Stomach (tissue), 19 donors: ENCODE measurements at places on chromosomes 16 and 17. TPM values are rescaled to one million over a fixed set of nuclear protein-coding genes. Genes with fewer than 3 reads are reported as not detected.

Gene FBXW10B
- total RNA-seq = 11.2 TPM

Gene BRIP1
- not detected for total RNA-seq

GRCh38 chr16:68086860-68087268 lies 1.7 kb downstream of the NFATC3 start:
- no peak for DNase-seq
- peak overlapping the region; percentile 83 for H3K4me3 ChIP-seq
- H3K27me3 ChIP-seq = no peaks in the 10 kb centered on the region
- peaks cover 56% of the 10 kb centered on the region for H3K4me1 ChIP-seq
- peak overlapping the region; percentile 96 for H3K27ac ChIP-seq
- H3K36me3 ChIP-seq = no peaks in the 10 kb centered on the region

Gene PHOSPHO1
- not detected for total RNA-seq

Gene MFSD11
- total RNA-seq = 17.0 TPM

GRCh38 chr17:80393961-80394360 lies 21.0 kb upstream of the ENDOV start:
- peaks cover 48% of the 10 kb centered on the region for H3K36me3 ChIP-seq
- H3K27ac ChIP-seq = no peak overlapping the region
- H3K27me3 ChIP-seq = no peaks in the 10 kb centered on the region
- peaks cover 3% of the 10 kb centered on the region for H3K4me1 ChIP-seq

Gene ABCA8
- total RNA-seq = 91.0 TPM

DNA sequence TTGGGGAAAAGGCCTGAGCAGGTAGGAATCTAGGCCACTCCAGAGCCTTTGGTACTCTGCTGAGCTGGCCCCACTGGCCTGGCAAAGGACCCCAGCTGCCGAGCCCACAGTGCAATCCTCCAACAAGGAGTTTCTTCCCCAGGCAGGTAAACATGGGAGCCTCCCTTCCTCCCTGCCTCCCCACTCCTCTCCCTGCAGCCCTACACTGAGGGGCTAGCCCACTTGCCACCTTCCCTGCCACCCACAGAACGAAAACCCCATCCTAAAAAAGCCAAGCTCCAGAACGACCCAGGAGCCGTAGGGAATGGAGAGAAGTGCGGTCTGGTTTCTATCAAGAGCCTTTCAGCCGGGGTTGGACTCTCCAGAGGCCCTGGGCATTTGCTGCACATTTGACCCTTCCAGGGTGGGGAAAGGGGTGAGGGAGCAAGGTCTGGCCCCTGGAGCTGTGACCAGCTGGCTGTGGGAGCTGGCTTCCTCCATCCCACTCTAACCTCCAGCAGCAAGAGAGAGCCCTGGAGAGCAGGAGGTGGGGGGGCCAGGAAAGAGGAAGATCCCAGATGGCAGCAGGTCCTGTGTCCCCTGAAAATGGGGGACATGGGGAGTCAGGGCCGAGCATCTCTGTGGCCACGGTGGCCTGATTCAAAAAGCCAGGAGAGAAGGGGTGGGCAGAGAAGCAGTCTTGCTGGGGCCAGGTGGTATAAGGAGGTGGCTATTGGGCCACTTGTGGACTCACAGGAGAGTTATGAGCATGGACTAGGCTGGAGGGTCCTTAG lies 1.3 kb downstream of the HID1 start:
- no peaks in the 10 kb centered on the region for H3K27me3 ChIP-seq
- H3K27ac ChIP-seq = peak overlapping the region; percentile 99
- no peaks in the 10 kb centered on the region for H3K36me3 ChIP-seq
- DNase-seq = no peak

Gene GLP2R
- 3.9 TPM for total RNA-seq

DNA sequence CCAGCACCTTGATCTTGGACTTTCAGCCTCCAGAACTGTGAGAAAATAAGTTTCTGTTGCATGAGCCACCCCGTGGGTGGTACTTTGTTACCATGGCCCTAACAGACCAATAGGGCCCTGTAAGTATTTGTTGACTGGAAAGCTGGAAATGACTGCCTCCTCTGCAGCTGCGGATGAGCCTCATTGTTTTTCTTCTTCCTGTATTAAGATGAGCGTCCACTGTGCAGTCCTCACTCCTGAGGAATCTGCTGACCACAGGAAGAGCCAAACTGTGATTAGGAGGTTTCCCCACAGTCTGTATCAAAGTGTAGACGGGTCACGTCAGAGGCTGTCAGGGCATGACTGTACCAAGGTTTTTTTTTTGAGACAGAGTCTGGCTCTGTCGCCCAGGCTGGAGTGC lies 12.2 kb upstream of the AKTIP start:
- H3K4me3 ChIP-seq = no peak overlapping the region
- H3K36me3 ChIP-seq = no peaks in the 10 kb centered on the region
- peak; percentile 23 for DNase-seq
- H3K27ac ChIP-seq = no peak overlapping the region
- no peaks in the 10 kb centered on the region for H3K27me3 ChIP-seq

- peaks cover 8% of the 10 kb centered on the region for H3K4me1 ChIP-seq
- H3K36me3 ChIP-seq = peaks cover 22% of the 10 kb centered on the region
- H3K27me3 ChIP-seq = no peaks in the 10 kb centered on the region
- H3K4me3 ChIP-seq = no peak overlapping the region
Observed at GRCh38 chr16:22333457-22333994, 36.3 kb downstream of the POLR3E start.

DNA sequence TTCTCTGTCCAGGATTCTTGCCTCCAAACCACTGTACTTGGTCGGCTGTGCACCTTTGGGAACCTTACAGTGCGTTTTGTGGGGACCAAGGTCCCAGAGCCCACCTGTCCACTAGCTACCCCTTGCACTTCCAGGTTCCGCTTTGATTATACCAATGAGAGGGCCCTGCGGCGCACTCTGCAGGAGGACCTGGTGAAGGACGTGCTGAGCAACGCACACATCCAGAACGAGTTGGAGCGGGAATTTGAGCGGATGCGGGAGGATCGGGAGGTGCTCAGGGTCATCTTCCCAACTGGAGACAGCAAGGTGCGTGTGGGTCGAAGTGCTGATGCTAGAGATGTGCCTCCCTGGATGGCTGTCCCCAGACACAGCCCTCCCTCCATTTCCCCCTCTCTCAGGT lies 18.8 kb downstream of the POLR2A start:
- no peak for DNase-seq
- no peak overlapping the region for H3K27ac ChIP-seq
- H3K36me3 ChIP-seq = peaks cover 100% of the 10 kb centered on the region
- H3K27me3 ChIP-seq = no peaks in the 10 kb centered on the region

Gene TNP2
- total RNA-seq = not detected

- H3K27ac ChIP-seq = no peak overlapping the region
- DNase-seq = no peak
- no peak overlapping the region for H3K4me3 ChIP-seq
Observed at GRCh38 chr17:13884347-13884746, 185.0 kb upstream of the COX10 start.

Gene KRT24
- not detected for total RNA-seq

GRCh38 chr17:75847614-75848522 lies 3.7 kb upstream of the UNC13D start:
- H3K4me1 ChIP-seq = peaks cover 50% of the 10 kb centered on the region
- H3K4me3 ChIP-seq = no peak overlapping the region
- peak; percentile 8 for DNase-seq
- H3K27me3 ChIP-seq = no peaks in the 10 kb centered on the region

Gene ABCC3
- 478 TPM for total RNA-seq

DNA sequence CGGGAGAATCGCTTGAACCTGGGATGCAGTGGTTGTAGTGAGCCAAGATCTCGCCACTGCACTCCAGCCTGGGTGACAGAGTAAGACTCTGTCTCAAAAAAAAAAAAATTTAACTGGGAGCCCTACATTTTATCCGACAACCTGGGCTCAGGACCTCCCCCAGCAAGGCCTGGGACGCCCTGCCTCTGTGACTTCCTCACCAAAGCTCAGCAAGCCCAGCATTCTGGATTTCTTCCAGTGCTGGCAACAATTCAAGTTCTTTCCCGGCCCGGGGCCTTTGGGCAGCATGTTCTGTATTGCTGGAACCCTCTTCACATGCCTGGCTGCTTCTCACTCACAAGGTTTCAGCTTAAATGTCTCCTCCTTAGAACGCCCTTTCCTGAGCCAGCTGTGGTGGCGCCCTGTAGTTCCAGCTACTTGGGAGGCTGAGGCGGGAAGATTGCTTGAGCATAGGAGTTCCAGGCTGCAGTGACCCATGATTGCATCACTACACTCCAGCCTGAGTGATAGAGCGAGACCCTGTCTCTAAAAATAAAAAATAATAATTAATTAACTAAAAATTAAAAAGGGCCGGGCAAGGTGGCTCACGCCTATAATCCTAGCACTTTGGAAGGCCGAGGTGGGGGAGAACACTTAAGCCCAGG lies 15.9 kb upstream of the MEIOB start:
- no peak overlapping the region for H3K4me3 ChIP-seq
- no peaks in the 10 kb centered on the region for H3K4me1 ChIP-seq

Gene FAM20A
- total RNA-seq = 26.8 TPM

- no peaks in the 10 kb centered on the region for H3K27me3 ChIP-seq
- H3K36me3 ChIP-seq = peaks cover 33% of the 10 kb centered on the region
- no peak overlapping the region for H3K4me3 ChIP-seq
- no peak overlapping the region for H3K27ac ChIP-seq
- DNase-seq = no peak
Observed at GRCh38 chr17:65544672-65545071, 16.8 kb downstream of the AXIN2 start.

Gene TRAP1
- total RNA-seq = 460 TPM

Gene ZKSCAN2
- 5.3 TPM for total RNA-seq

Gene CDK3
- total RNA-seq = 3.1 TPM

Gene ARL17A
- 4.9 TPM for total RNA-seq

DNA sequence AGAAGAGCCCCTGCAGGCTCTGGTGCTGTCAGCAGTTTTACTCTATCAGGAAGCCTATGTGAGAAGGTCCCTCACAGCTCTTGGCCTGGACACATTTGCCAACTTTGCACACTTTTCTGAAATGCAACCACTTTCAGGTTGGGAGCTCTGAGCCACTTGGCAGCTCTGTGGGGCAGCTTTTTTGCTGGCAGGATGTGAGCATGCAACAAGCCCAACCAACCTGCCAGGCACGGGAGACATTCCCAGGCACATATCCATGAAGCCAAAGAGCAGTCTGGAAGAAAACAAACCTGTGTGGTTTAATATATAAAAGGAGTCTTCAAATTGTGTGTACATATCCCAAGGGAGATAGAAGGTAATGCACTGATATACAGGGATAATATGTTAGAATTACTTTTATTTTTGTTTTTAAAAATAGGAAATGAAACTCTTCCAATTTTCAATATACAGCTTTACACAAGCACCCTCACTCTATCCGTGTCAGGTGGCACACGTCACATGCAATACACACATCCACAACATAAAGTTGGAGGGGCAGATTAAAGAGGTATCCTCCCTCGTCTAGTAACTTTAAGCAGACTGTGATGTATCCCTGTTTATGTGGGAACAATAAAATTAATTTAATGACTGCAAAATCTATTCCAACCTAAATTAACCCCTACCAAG lies 57.4 kb upstream of the COX10 start:
- H3K27ac ChIP-seq = no peak overlapping the region
- no peak overlapping the region for H3K4me3 ChIP-seq
- no peaks in the 10 kb centered on the region for H3K4me1 ChIP-seq
- no peaks in the 10 kb centered on the region for H3K36me3 ChIP-seq
- no peak for DNase-seq

DNA sequence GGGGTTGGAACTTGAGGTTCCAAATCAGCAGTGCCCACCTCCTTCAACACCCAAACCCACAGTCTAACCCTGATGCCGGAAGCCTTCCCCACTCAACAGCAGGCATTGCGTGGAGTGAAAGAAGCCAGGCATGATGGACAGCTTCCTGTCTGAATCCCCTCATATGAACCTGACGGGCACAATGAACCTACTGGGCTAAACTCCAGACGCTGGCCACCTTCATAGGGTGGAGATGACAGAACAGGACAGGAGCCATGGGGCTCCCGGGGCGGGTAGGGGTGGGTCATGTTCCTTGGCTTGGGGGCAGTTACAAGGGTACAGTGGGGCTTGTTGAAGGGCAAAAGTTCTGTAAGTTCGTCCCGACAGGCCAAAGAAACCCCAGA lies 460 bp upstream of the HSBP1 start:
- peak overlapping the region; percentile 74 for H3K4me3 ChIP-seq
- no peaks in the 10 kb centered on the region for H3K27me3 ChIP-seq
- DNase-seq = no peak
- H3K36me3 ChIP-seq = peaks cover 11% of the 10 kb centered on the region
- peak overlapping the region; percentile 44 for H3K27ac ChIP-seq

Gene SLC16A11
- total RNA-seq = not detected

DNA sequence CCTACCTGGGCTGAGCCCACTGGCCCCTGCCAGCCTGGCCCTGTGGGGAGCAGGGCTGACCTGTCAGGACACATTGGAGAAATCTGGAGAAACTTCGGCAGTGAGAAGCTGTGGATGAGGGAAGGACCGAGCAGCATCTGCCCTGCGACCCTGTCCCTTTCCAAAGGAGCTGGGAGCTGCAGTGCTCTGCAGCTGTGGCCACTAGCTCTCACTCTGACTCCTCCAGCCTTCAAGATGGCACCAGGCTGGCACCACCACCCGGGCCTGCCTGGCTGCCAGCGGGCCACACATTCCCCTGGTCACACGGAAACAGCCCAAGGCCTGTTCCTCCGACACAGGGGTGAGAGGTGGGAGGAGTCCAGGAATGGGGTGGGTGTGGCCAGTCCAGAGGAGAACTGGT lies 30.1 kb downstream of the CD300LG start:
- no peaks in the 10 kb centered on the region for H3K27me3 ChIP-seq
- H3K36me3 ChIP-seq = peaks cover 32% of the 10 kb centered on the region
- H3K4me1 ChIP-seq = peaks cover 3% of the 10 kb centered on the region
- no peak for DNase-seq

Gene KCTD19
- 3.3 TPM for total RNA-seq

- H3K4me1 ChIP-seq = no peaks in the 10 kb centered on the region
- H3K27me3 ChIP-seq = peaks cover 4% of the 10 kb centered on the region
- H3K27ac ChIP-seq = no peak overlapping the region
- H3K4me3 ChIP-seq = no peak overlapping the region
- no peaks in the 10 kb centered on the region for H3K36me3 ChIP-seq
Observed at GRCh38 chr16:87229230-87230188, 87.7 kb downstream of the C16orf95 start.

Gene NHLRC4
- total RNA-seq = not detected

Gene TSR3
- total RNA-seq = 64.3 TPM

GRCh38 chr16:86975445-86975844 lies 341.7 kb downstream of the C16orf95 start:
- no peaks in the 10 kb centered on the region for H3K36me3 ChIP-seq
- peaks cover 39% of the 10 kb centered on the region for H3K27me3 ChIP-seq
- no peak overlapping the region for H3K27ac ChIP-seq
- DNase-seq = peak; percentile 53
- no peak overlapping the region for H3K4me3 ChIP-seq

GRCh38 chr17:73823684-73824083 lies 179.4 kb upstream of the SDK2 start:
- H3K4me1 ChIP-seq = peaks cover 8% of the 10 kb centered on the region
- no peak overlapping the region for H3K4me3 ChIP-seq
- no peak overlapping the region for H3K27ac ChIP-seq
- no peaks in the 10 kb centered on the region for H3K27me3 ChIP-seq
- DNase-seq = no peak
